Tibial nerve (tissue), 4 donors: ENCODE measurements at places on chromosomes 12 and 14.

GRCh38 chr14:75984674-75985073, 889 bp upstream of the IFT43 start:
- no peak for DNase-seq

DNA sequence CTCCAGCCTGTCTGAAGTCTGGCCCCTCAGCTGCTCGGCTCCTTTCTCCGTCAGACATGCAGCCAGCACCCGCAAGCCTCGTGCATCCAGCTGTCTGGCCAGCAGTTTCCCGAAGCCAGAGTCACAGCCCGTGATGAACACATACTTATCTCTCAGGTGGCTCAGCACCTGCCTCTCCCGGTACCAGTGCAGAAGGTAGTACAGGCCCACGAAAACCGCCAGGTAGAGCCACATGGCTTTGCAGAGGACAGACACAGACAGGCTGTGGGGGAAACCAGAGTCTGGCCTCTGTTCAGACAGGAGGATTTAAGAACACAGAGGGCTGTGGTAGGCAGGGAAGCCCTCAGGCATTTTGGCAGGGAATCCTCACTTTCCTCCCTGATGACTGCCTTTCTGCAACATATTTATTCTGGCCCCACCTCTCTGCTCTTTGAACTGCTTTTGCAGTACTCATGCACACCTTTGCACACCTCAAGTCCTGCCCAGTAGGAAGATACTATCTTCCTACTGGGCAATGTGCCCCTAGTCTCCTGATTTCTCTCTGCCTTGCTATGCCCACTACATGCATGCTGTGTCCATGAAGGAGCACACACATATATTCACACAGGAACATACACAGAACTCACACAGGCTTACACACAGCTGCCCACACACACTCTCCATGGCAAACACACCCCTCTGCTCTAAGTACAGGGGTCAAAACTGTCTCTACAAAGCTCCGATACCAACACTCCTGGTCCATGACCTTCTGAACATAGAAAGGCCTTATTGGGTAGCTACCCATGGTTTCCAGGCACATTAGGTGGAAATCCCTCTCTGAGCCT, at the start of gene RDH16:
Gene RDH16 (minus strand): TSS at position 380 of the 824 bp plus-strand sequence. CDS start 146 bp downstream, at position 234.
- DNase-seq: no peak

GRCh38 chr12:130016194-130016593, 112.4 kb upstream of the TMEM132D start:
- no peak for DNase-seq

DNA sequence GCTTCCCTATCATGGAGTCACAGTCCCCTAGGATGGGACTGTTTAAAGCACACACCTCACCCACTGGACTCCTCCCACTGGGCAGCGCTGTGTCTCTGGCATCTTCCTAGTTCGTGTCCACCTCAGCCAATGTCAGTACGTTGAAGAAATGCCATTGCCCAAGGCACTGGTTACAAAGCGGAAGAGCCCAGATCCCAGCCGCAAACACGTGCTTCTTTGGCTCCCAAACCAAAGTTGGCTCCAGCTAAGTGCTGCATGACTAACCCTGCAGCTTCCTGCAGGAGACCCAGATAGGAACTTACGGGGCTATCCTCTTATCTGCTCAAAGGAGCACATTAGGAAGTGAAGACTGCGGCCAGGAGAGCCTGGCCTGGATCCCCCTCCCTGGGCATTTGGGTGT, 9.3 kb downstream of the SYNE3 start:
- DNase-seq: no peak

- DNase-seq: no peak
Observed at GRCh38 chr12:32365473-32366064, 33.8 kb upstream of the FGD4 start.

- no peak for DNase-seq
Observed at GRCh38 chr12:76375470-76375869, 27.3 kb upstream of the BBS10 start.

DNA sequence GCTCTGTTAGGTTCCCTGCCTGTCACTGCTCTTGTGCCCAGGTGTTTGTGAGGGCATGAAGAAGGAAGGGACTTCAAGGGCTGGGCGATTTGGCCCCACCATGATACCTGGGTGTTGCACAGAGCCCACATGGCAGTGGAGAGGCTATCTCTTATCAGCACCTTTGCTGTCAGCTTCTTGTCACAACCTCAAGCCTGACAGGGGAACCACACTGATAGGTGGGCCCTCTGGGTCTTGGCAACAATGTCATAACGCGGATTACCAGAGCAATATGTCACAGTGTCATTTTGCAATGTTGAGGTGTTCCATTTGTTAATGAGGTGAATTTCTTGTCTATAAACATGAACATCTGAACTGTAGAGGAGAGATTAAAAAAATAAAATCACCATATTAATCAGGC, 22.9 kb upstream of the CACNA1C start:
- no peak for DNase-seq

DNA sequence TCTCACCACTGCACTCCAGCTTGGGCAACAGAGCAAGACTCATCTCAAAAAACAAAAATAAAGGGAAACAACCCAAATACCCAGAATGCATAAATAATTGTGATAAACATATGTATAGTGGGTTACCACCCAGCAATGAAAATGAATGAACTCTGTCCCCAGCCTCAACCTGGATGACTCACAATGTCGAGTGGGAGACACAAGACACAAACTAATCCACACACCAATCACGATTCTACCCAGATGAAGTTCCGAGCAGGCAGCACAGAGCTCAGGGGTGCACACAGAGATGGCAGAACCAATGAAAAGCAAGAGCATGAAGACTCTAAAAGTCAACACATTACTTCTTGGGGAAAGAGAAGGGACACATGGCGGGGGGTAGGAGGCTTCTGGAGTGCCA, 27.1 kb downstream of the ABCB9 start:
- no peak for DNase-seq

DNA sequence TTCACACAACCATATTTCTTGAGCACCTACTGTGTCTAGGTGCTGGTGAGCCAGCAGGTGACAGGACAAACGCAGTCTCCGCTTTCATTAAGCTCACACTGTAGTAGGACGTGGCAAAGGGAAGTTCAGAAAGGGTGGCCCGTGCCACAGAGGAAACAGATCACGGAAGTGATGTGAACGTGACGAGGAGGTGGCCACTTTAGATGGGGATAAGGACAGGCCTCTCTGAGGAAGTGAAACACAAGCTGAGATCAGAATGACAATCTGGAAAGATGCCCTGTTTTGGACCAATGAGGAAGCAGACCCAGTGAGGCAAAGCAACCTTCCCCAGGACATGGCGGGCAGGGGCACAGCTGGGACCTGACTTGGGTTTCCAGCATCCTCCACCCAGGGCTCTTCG, 127.4 kb upstream of the PRMT8 start:
- no peak for DNase-seq

GRCh38 chr14:100604121-100604501, 16.9 kb upstream of the BEGAIN start:
- no peak for DNase-seq

- DNase-seq: no peak
Observed at GRCh38 chr14:65252482-65253255, 150.4 kb upstream of the MAX start.
